ENCODE measurements at places on chromosomes 7 and 10.

GRCh38 chr7:87047-87446 is 105.3 kb upstream of the FAM20C start:
- DNase-seq: no peak

GRCh38 chr7:28013441-28013840 is 167.2 kb downstream of the JAZF1 start:
- DNase-seq: no peak

DNA sequence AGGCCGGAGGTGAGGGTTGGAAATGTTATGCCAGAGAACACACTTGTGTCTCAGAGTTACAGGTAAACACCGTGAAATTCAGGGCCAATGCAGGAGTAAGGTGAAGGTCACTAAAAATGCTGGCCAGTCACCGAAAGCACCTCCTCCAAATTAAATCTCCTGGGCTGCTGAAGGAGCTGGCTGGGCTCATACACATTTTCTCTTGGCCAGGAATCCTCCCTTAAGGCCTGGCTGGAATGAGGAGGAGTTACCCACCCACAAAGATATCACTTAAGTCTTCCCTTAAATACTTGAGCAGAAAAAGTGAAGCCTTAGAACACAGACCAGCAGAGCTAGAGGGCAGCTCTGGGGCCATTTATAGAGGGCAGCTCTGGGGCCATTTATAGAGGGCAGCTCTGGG is 46.3 kb downstream of the HTRA1 start:
- no peak for DNase-seq

GRCh38 chr10:46266306-46266985 is 20.4 kb upstream of the ANTXRL start:
- no peak for DNase-seq

- DNase-seq: no peak
Measured at GRCh38 chr10:17871036-17871435, 61.9 kb downstream of the MRC1 start.

DNA sequence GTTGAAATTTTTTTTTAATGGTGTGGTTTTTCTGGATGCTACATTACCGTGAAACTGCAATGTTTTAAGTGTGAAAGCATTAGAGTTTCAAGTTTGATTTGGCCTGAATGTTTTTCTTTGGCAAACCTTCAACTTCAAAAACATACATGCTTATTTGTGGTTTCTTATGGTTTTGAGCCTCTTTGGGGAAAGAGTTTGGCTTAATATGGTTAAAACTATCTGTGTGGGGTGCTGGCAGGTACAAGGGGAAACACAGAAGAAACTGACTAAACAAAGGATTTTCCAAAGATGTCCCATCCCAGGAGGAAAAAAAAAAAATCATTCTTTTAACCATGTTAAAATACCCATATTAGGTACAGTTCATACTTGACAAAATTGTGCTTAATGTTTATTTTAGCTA is 121.1 kb downstream of the HGF start:
- no peak for DNase-seq

DNA sequence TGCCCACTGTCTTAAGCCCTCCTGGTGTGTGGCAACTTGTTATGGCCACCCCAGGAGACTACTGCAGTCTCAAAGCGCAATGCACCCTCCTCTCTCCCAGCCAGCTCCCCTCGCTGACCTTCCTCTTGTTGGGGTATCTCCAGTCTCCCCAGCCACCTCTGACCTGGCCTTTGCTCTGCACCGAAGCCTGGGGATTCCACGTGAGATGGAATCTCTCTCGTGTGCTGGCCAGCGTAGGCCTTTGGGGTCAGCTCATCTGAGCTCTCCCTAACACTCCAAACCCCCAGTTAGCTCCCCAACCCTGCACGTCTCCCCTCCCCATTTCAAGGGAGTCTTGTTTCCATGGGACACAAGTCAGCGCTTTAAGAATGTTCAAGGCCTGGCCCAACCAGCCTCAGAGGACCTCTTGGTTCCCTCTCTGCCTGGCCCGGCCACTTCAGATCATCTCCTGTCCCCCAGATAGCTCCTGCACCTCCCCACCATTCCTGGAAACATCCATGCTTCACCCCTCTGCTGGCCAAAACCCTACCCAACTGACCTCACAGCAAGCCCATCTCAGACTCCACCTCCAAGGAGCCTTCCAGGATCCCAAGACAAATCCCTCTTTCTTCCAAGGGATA is 11.2 kb downstream of the ITPRIP start:
- DNase-seq: no peak

- DNase-seq: no peak
Measured at GRCh38 chr10:113108948-113109347, 158.9 kb downstream of the TCF7L2 start.

GRCh38 chr7:36161996-36162395 is 8.9 kb downstream of the EEPD1 start:
- DNase-seq: no peak

GRCh38 chr10:74859546-74859945 is 33.1 kb downstream of the KAT6B start:
- no peak for DNase-seq

DNA sequence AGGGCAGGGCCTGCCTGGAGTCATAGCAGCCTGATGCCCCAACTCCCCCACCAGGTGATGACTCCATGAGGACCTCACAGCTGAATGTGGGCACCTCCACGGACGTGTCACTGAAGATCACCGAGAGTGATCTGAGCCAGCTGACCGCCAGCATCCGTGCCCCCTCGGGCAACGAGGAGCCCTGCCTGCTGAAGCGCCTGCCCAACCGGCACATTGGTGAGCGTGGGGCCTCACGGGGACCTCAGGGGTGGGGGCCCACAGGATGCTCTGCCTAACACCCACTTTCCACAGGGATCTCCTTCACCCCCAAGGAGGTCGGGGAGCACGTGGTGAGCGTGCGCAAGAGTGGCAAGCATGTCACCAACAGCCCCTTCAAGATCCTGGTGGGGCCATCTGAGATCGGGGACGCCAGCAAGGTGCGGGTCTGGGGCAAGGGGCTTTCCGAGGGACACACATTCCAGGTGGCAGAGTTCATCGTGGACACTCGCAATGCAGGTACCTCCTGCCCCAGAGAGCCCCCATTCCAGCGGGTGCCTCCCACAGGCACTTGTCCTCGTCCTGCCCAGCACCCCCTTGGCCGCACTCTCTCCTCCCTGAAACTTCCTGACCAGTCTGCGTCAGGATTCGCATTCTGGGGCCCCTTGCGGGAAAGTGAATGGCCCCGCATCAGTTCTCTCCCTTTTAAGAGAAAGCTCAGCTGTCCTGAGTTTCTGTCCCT is 10.0 kb upstream of the ATP6V1F start:
- no peak for DNase-seq

DNA sequence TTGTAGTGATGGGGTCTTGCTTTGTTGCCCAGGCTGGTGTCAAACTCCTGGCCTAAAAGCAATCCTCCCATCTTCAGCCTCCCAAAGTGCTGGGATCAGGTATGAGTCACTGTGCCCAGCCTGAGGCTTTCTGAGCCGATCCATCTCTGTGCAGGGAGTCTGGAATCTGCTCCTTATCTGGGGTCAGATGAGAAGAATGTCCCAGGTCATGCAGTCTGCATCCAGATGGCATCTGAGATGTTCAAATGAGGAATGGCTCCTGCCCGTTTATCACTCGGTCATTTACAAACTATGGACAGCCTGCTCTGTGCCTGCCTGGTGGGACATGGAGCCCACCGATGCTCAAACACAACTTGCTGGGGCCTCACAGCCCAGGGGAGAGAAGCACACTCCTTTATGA is 11.1 kb upstream of the SLC18A3 start:
- DNase-seq: no peak

GRCh38 chr7:77425101-77426051 is 9.2 kb upstream of the GSAP start:
- no peak for DNase-seq

DNA sequence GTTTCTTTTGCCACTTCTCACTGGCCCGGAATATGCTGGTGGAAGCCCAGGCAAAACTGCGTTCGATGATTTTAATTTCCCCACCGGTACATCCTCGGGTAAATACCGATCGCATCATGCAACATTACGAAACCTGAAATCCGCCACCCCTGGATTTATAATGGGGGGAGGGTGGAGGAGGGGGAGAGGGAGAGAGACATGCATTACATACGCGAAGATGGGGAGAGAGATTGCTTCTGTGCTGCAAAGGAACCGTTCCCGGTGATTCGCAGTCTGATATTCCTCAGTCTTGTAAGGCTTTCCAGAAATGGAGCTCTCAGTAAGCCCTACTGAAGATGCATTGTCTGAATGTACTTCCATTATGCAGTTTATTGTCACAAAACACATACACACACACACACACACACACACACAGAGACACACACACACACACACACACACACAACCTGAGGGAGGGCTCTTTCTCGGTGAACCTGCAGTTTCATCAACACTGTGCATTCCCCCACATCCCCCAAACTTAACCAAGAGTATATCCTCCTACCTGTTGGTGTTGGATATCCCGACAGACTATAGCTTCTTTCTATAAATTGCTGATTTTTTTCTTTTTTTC is 741 bp downstream of the GPR85 start:
- no peak for DNase-seq

DNA sequence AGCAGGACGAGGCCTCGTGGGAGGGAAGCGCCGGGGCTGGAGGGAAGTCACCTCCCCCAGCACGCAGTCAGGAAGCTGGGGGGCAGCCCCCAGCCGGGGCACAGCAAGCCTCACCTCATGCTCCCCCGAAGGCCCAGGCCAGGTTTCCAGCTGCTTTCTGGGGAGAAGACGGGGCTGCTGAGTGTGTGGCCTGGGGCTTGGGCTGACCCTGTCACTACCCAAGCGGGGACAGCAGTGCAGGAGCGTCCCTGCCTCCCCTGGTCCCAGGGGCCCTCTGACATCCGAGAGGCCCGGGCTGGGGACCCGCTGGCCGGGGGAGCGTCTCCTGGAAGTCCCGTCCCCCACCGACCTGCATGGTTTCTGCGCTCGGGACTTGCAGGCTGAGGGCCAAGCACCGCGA is 19.7 kb upstream of the NKX6-2 start:
- no peak for DNase-seq

DNA sequence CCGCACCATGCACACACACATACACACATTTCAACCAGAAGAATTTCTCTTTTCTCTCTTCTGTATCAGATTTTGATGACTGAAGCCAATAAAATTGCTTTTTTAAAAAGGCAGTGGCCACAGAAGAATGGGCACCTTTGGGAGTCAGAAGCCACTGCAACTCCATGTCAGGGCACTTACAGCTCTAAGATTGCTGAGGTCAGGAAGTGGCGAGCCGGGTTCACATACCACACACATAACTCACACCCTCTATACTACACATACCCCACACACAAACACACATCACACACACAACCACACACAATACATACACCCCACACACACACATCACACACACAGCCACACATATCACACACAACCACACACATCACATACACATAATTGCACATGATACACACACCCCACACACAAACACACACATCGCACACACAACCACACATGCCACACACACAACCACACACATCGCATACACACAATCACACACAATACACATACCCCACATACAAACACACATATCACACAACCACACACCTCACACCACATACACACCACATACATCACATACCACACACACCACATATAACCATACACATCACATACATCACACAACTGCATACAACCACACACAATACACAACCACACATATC is 31.2 kb downstream of the GPRIN2 start:
- DNase-seq: no peak

DNA sequence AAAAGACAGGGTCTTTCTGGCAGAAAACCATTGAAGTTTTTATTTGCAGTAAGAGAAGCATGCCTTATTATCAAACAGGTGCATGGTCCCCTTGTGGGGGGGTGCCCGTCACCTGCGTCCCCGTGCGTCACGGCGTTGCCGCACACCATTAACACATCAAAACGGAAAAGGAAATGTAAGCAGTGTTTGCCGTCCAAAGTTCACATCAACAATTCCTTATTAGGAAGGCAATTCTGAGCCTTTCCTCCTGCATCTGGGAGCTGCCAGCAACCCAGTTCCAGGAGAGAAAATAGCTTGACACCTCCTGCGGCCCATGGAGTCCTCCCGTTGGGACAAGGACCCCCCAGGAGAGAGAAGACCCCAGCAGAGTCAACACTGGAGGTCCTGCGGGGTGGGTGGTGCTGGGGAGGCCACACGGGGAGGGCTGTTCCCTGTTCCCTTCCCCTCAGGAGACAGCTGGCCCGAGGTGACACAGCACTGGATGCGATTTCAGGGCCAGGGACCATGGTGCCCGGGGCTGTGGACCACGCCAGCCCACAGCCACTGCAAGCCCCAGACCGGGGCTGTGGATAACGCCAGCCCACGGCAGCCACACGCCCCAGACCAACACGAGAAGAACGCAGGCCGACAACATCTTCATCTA is 39.5 kb downstream of the DIP2C start:
- no peak for DNase-seq

DNA sequence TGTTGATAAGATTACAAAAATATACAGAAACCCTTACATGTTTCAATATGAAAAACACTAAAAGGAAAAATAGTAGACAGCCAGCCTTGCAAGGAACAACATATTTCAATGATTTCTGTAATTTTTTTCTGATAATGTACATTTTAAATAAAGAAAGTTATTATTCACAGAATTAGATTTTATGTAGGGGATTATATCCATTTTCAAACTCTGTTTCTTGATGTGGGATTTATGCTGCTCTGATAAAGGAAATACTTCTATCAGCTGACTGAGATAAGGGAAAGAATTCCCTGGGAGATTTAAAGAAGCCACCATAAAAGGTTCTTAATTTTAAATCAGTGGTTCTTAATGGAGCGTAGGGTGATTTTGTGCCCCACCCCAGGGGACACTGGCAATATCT is 180.4 kb downstream of the ADAM12 start:
- no peak for DNase-seq

- DNase-seq: no peak
Measured at GRCh38 chr7:76108540-76109233, 60.8 kb downstream of the MDH2 start.

DNA sequence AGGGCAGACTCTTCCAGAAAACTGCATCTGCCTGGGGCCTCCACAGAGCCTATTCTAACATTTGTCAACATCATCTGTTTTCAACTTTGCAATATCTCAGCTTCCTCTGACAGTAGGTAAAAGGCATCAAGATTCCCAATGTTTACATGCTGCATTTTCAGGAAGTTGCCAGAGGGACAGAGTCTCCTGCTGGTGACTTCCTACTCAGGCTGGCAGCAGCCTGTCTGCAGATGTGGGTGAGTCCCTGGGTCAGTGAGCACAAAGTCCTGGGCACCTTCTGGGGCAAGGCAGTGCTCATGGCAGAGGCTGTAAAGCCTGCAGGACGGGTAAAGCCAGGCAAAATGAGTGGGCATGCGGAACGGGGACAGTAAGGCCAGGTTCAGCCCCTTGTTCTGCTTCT is 69.4 kb downstream of the EBF3 start:
- no peak for DNase-seq

GRCh38 chr10:338171-339037 is 203.1 kb downstream of the ZMYND11 start:
- DNase-seq: no peak

GRCh38 chr10:99368646-99369045 is 39.5 kb downstream of the CNNM1 start:
- no peak for DNase-seq

DNA sequence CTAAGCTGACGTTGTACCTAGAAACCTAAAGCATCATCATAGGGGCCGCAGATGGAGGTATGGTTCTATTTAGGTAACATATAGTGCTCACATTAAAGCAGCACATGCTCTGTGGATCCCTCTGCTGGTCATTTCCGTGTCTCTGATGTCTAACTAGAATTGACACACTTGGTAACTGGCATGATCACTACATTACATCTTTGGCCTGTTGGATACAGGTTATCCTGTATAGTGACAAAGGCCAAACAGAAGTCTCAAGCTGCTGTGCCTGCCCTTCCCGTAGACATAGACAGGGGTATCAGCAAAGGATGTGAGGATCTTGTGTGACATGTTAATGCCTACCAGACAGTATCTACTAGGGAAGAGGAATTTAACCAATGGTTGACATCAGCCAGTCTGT is 51.2 kb downstream of the KIF5B start:
- no peak for DNase-seq

Data from activated naive CD4-positive, alpha-beta T cell (primary cell).